ENCODE measurements at places on chromosomes 12 and 14. TPM values are rescaled to one million over a fixed set of nuclear protein-coding genes. Genes with fewer than 3 reads are reported as not detected.

- no peak for DNase-seq
These were observed 16.0 kb upstream of the PLEKHH1 start for GRCh38 chr14:67517083-67517482.

- DNase-seq: no peak
These were observed 979.4 kb downstream of the GALC start for GRCh38 chr14:87013583-87013982.

DNA sequence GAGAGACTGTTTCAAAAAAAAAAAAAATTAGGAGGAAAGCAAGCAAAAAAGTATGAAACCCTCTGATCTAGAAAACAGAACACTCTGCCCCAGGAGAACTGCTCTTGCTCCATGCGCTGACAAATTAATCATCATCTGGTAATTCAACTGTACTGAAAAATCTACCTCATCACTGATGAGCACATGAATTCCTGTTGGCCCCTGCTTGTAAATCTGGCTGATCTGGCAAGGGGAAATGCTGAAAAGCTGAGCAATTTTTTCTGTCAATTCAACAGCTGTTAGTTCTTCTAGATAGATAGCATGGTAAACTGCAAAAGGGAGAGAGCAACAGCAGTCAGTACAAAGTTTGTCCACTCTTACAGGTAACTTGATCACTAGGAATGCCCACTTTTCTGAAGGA lies 15.2 kb upstream of the CSRNP2 start:
- DNase-seq: no peak

DNA sequence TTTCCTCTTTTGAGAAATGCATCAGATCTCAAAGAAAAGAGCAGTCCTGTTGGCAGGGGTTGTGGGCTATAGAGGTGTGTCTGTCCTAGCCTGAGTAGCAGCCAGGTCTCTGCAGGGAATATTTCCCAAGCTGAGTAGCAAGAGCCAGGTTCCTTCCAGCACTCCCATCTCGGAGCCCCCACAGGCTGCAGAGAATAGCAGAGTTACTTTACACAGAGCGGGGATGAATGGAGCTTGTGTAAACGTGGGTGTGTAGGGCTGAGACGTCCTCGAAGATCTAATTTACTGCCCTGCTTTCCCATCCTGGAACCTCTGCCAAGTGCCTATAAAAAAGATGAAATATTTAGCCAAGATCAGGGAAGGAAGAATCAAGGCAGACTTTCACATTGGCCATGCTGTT lies 156.6 kb downstream of the TSPAN9 start:
- DNase-seq: no peak

The NOPCHAP1 gene
- 11.8 TPM for total RNA-seq

The GYS2 gene
- total RNA-seq: 0.14 TPM
